Right renal cortex interstitium (tissue), 3 donors: ENCODE measurements at places on chromosomes 2 and 18.

DNA sequence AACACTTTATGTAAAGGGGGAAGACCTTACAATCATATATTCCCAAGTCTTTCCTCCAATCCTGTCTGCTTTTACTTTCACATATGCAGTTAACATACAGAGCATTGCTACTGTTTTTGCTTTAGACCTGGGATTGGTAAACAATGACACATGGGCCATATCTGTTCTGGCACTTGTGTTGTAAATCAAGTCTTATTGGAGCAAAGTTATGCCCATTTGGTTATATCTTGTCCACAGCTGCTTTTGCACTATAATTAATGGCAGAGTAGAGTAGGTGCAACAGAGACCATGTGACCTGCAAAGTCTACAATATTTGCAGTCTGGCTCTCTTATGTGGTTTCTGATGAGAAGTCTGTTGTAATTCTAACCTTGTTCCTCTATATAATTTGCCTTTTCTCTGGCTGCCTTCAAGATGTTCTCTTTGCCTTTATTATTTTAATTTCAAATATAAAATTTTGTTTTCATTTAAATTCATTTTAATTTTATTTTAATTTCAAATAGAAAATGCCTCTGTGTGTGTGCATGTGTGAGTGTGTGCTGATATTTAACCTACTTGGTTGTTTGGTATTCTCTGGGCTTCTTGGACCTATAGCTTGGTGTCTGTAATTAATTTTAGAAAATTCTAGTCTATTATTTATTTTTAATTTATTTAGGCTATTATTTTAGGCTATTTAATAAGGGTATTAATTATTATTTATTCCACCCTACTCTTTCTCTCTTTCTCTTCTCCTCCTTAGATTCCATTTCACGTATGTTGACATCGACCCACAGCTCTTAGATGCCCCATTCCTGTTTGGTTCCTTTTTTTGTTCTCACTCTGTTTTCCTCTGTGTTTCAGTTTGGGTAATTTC is 16.8 kb upstream of the LPIN1 start:
- no peak for DNase-seq

GRCh38 chr2:209726311-209726710 is 45.3 kb upstream of the UNC80 start:
- no peak for DNase-seq

- no peak for DNase-seq
Observed at GRCh38 chr2:223101340-223102039, 49.5 kb downstream of the KCNE4 start.

DNA sequence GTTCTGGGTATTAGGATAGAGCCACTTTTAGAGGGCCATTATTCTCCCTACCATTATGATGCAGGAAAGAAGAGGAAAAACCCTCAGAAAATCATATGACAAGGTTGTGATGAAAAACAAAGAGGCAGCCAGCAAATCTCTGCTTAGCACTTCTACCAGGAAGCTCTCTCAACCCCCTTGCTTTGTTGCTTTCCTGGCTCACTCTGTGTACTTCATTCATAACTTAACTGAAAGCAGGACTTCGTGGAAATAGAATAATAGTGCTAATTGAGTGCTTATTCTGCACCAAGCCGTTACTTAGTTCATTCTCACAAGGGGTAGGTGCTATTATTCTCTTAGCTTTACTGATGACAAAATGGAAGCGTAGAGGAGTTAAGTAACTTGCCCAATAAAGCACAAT is 354.1 kb downstream of the HRH4 start:
- no peak for DNase-seq
